C1 segment of cervical spinal cord (tissue), 14 donors: ENCODE measurements at places on chromosomes 12 and 14.

DNA sequence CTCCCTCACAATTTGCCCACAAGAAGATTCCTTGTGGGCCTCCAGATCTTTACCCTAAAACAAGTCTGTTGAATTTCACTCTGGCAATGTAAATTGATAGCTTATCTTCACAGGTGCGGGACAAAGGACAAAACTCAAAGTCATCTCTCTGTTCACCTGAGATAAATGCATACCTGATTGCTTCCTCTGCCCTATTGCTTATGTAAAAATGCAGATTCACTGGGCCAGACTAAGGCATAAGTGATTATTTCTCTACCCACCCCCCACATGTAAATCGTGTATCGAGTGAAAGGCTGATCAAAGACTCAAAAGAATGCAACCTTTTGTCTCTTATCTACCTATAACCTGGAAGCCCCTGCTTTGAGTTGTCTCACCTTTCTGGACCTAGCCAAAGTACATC is 316.8 kb downstream of the SSPN start:
- DNase-seq: no peak

GRCh38 chr12:14153803-14154202 is 172.4 kb upstream of the GRIN2B start:
- no peak for DNase-seq

- DNase-seq: no peak
Measured at GRCh38 chr12:77549383-77550128, 281.1 kb upstream of the NAV3 start.

DNA sequence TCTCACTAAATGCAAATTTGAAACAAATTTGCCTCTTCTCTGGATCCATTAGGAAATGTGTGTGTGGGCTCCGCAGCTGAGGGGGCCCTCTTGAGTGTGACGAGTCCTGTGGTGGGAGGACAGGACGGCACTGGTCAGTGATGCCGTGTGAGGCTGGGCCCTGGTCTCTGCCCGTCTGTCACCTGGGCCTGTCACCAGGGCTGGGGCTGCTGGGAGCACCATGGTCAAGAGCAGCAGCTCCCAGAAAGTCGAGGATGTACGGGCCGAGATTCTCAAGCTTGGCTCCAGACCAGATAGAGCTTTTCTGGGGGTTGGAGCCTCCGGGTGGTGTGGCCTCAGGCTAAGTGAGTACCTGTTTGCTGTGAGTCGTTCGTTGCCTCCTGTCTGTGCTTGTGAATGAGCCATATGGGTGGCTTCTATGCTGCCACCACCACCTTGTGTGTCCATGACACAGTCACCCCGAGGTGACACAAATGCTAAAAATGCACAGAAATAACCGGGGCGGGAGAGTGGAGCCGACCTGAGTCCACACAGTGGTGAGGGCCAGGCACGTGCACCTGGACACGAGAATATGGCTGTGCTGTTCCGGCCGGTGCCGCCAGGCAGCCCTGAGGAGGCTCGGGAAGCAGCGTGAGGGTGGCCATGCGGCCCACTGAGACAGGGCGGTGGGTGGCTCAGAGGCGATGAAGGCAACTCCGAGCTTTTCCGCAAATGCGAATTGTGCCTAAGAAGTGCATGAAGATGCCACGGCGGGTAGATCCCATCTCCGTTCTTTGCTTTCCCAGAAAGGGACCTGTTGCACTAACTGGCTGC is 8.7 kb downstream of the PGAM5 start:
- DNase-seq: no peak

- no peak for DNase-seq
Measured at GRCh38 chr14:75361751-75362433, 65.9 kb upstream of the JDP2 start.

DNA sequence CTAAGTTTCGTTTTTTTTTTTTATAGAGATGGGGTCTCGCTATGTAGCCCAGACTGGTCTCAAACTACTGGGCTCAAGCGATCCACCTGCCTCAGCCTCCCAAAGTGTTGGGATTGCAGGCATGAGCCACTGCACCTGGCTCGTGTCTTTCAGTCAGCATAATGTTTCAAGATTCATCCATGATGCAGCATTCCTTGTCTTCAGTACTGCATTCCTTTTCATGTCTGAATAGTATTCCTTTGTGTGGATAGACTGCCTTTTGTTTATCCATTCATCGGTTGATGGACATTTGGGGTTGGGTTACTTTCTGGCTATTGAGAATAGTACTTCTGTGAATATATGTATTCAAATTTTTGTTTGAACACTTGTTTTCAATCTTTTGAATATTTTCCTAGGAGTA is 37.4 kb downstream of the HCAR2 start:
- DNase-seq: no peak

DNA sequence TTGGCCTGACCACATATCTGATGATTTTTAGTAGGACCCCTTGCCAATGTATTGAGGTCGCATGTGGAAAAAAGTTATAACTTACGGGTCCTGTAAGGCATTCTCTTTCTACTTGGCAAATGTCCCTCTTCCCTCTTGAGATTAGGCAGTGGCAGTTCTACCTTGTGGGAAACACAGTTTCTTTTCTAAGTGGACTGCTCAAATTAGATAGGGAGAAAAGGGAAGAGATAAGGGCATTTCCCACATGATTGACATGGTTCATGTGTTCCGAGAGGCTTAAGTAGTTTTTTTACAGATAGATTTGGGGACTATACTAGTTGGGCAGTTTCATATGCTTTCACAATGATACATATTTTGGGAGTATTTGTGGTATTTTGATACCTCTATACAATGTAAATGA is 154.7 kb downstream of the FBXL14 start:
- DNase-seq: no peak

GRCh38 chr12:109892748-109893147 is 7.3 kb upstream of the TCHP start:
- no peak for DNase-seq

DNA sequence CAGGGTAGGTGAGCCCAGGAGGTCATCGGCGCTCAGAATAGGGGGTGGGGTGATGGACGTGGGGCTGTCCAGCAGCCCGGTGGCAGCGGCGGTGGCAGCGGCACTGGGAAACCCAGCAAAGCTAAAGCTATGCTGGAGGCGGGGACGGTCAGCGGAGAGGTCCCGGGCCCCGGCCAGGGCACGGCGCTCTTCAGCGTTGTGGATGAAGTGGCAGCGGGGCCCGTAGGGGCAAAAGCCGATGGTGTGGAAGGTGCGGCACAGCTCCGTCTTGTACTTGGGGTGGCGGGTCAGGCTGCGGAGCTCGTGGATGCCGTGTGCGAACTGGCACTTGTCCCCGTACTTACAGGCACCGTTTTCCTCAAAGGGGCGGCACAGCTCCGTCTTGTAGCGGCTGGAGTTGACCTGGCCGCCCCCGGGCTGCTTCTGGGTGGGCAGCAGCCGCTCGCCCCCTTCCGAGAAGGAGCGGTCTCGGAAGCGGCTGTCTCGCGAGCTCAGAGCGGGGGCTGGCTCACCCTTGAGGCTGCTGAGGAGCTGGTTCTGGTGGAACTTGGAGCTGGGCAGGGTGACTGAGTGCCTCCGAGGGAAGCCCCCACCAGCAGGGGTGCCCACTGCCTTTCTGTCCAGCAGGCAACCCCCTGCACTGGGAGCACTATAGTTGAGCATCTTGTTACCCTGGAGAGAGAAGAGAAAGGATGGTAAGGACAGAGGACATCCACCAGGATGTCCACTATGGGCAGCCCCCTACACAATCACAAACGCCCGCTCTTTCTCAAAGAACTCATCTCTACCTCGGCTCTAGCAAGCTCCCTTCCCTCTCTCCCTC is 2.8 kb downstream of the ZFP36L1 start:
- DNase-seq: peak; percentile 51

DNA sequence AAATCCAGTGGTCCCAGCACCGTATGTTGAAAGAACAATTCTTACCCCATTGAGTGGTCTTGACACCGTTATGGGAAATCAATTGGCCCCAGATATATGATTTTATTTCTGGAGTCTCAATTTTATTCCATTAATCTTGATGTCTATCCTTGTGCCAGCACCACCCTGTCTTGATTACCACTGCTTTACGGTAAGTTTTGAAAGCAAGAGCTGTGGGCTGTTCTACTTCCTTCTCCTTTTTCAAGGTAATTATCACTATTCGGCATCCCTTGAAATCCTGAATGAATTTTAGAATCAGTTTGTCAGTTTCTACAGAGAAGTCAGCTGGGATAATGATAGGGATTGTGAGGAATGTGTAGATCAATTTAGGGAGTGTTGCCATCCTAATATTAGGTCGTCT is 160.8 kb upstream of the SFSWAP start:
- DNase-seq: no peak

- DNase-seq: no peak
Measured at GRCh38 chr12:107845980-107846659, 71.6 kb downstream of the ASCL4 start.

DNA sequence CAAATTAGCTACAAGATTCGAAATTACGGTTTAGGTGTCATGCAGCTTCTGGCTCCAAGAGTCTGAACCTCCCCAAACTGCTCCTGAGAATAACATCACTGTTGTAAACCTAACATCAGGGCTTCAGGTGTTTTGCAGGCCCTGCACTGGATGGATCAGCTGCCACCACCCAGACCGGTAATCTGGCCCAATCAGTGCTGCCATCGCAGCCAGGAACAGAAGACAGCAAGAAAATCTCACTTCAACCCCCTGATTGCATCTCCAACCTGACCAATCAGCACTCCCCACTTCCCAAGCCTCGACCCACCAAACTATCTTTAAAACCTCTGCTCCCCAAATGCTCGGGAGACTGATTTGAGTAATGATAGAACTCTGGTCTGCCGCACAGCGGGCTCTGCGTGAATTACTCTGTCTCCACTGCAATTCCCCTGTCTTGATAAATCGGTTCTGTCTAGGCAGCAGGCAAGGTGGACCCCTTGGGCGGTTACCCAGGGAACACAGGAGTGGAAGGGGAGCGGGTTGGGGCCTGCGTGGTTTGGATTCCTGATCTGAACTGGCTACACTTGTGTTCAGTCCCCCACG is 268.5 kb upstream of the SFSWAP start:
- DNase-seq: no peak

DNA sequence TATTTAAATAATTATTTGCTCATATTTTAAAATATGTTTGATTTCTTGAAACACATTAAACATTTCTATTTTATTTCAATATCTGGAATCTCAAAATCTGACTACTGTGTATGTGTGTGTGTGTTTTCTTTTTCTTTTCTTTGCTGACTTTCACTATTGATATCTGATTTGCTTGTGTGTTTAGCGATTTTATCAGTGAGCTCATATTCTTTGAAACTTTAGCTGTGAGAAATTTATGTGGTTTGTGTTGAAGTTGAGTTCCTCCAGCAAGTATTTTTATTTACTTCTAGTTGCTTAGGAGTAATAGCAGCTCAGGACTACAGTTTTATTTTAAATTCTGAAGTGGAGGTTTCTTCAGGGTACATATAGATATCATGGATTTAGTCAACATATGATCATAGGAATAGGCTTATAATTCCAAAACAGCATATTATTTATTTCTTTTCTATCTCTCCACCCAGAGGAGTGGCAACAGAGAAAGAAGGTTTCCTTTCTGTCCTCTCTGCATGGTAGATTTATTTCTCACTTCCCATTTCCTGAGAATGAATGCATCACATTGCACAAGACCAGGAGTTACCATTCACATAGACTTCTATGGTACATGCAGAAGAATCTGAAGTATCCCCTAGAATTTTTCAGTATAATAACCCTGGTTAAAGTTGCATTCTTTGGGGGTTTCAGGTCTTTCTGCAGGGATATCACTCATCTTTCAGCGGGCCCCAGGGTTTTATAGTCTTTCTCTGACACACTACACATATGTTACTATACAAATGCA is 60.5 kb downstream of the PTPRQ start:
- DNase-seq: no peak

DNA sequence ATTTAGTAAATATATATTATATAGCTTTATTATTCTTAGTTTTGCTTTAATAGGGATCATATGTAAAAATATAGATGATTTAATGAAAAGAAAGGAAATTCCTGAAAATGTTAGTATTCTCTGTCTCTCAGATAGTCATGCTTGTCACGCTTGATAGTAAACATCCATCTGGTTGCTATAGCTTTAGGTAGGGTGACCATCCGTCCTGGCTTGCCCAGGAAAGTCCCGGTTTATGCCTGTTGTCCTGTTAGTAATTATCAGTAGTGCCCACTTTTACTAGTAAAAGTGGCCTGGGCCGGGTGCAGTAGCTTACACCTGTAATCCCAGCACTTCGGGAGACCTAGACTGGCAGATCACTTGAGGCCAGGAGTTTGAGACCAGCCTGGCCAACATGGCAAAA is 23.8 kb downstream of the CFAP54 start:
- DNase-seq: no peak

GRCh38 chr12:93165384-93165932 is 212.3 kb upstream of the NUDT4 start:
- DNase-seq: no peak
